ENCODE measurements at places on chromosomes 7 and 10. TPM values are rescaled to one million over a fixed set of nuclear protein-coding genes. Genes with fewer than 3 reads are reported as not detected.

Gene SYNPO2L
- total RNA-seq, result not detected

Gene ZNF33A
- total RNA-seq, result 9.9 TPM

Gene VGF
- 0.87 TPM for total RNA-seq

Gene ZNF365
- total RNA-seq, result 3.8 TPM

Gene EBLN1
- total RNA-seq, result not detected

Gene PRDX3
- total RNA-seq, result 191 TPM

Gene CTAGE8
- total RNA-seq, result not detected

Gene SLC18A3
- total RNA-seq, result not detected

Gene WASHC2A
- total RNA-seq, result 65.5 TPM

Gene LRRC4
- 0.33 TPM for total RNA-seq

Gene CYP3A7
- total RNA-seq, result 0.33 TPM

Gene CARD11
- not detected for total RNA-seq
